ENCODE measurements at places on chromosomes 2 and 18.

DNA sequence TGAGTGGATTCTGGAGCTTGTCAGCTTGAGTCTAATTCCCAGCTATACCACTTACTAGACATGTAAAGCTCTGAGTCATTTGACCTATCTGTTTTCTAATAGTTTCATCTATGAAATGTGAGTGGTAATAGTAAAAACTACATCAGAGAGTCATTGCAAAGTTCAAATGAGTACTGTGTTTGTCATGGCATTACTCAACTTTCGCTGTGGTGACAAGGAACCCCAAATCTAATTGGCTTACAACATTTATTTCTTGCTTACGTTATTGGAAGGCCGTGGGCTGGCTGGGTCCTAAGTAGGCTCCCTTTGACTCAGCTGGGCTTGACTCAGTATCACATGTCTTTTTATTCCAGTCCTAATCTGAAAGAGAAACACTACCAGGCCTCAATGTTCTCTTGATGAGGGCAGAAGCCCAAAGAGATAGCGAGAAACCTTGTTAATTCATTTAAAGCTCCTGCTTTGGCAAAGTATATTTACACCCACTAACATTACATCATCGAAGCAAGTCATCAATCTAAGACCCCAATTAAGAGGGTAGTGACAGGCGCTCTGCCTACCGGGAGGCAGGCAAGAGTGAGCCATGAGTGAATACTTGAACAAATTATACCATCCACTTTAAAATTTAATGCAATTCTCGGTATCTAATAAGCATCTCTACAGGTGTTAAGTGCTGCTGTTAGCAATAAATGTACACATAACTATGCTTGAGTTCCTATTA lies 431.8 kb upstream of the SPHKAP start:
- DNase-seq: no peak

- DNase-seq: peak; percentile 98
Observed at GRCh38 chr2:135741395-135742324, at the start of gene UBXN4. Gene UBXN4, plus strand, starts transcription at chr2:135741855. Its CDS starts 75 bp downstream, at chr2:135741930.

DNA sequence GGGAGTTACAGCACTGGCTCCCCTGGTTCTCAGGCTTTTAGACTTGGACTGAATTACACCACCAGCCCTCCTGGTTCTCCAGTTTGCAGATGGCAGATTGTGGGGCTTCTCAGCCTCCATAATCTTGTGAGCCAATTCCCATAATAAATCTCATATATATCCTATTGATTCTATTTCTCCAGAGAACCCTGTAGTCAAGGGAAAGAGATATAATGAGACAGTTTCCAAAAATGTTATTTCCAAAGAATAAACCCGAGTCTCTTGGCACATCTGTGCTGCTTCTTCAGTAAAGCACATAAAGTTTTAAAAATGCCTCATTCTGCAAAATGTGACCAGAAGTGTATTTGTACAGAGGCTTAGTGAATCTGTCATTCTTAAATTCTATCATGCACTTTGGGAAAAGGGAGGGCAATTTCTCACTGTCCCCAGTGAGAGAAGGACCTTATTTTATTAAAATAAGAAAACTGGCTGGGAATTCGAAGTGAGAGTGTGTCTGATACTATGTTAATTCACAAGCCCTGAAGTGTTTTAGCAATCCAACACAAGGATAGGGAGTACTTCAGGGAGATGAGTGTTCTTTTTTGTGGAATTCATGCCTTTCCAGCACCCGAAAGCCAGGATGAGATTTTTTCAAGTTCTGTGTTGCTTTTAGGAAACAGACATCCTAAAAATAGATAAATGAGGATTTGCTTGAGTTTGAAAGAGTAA lies 282.4 kb upstream of the CHAC2 start:
- DNase-seq: no peak

GRCh38 chr2:32746669-32747068 lies 118.8 kb downstream of the TTC27 start:
- no peak for DNase-seq

- DNase-seq: no peak
Observed at GRCh38 chr2:5895284-5895683, 203.1 kb downstream of the SOX11 start.

DNA sequence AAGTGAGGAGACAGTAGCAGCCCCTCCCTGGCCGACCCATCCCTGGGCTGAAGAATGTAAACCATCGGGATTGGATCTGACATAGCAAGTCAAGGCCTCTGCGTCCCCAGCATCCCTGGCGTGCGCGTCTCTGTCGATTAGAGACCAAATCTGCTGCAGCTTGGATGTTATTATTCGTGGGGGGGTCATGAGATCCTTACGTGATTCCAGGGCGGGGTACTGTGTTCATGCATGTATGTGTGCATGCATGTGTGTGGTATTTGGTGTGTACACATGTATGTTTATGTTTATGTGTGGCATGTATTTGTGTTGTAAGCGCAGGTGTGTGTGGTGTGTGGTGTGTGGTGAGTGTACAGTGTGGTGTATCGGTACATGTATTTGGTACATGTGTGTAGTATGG lies 741.8 kb upstream of the SALL3 start:
- DNase-seq: no peak

DNA sequence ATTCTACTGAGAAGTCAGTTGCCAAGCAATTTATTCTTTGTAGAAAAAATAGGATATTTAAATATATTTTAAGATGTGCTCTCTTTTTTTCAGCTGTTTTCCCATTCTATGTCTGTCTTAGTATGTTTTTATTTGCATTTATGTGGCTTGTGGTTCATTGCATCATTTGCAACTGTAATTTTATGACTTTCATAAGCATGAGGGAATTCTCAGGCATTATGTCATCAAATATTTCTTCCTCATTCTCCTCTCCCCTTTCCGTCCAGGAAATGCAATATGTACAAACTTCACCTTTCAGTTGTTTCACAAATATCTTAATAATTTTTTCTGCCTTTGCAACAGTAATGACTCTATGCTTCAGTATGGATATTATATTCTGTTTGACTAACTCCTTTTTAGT lies 560.2 kb upstream of the LRATD1 start:
- no peak for DNase-seq

Data from activated CD4-positive, alpha-beta memory T cell treated with anti-CD3 and anti-CD28 coated beads for 36 hours (primary cell).